ENCODE measurements at places on chromosomes 16 and 17. TPM values are rescaled to one million over a fixed set of nuclear protein-coding genes. Genes with fewer than 3 reads are reported as not detected.

GRCh38 chr17:53979991-53980390 lies 157.3 kb downstream of the KIF2B start:
- no peaks in the 10 kb centered on the region for H3K27me3 ChIP-seq
- H3K4me1 ChIP-seq: no peaks in the 10 kb centered on the region
- H3K36me3 ChIP-seq: no peaks in the 10 kb centered on the region
- H3K27ac ChIP-seq: no peak overlapping the region

GRCh38 chr17:56699186-56699894 lies 105.8 kb downstream of the NOG start:
- H3K36me3 ChIP-seq: no peaks in the 10 kb centered on the region
- H3K4me1 ChIP-seq: no peaks in the 10 kb centered on the region
- H3K4me3 ChIP-seq: no peak overlapping the region
- peaks cover 17% of the 10 kb centered on the region for H3K27me3 ChIP-seq
- DNase-seq: no peak

DNA sequence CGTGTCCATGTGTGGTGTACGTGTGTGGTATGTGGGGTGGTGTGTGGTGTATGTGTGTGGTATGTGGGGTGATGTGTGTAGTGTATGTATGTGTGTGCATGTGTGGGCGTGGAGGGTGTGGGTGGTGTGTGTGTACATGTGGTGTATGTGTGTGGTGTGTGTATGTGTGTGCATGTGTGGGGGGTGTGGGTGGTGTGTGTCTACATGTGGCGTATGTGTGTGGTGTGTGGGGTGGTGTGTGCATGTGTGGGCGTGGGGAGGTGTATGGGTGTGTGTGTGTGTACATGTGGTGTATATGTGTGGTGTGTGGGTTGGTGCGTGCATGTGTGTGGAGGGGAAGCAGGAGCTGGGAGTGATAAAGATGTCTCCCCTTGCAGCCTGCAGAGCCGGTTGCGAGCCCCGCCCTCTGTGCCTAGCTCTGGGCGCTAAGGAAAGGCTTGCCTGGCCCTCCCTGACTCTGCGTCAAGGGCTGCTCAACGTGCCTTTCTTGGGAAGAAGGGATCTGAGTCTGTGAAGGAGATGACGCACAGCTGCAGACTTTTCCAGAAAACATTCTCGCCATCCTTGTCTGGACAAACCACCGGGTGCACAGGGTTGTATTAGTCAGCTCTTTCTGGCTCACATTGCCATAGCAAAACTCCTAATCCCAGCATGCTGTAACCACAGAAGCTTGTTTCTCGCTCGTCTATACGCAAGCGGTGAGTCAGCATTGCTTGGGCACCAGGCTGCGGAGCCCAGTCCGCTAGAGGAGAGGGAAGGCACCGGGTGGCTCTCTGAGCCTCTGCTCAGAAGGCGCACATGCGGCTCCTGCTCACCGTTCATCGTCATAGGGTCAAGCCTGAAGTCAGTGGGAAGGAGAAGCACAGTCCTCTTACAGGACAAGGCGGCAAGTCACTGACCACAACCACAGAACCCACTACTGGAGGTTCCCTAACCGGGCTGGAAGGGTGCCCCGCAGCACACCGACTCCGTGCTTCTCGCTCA lies 2.0 kb upstream of the CD300H start:
- no peak for DNase-seq
- no peak overlapping the region for H3K27ac ChIP-seq
- no peaks in the 10 kb centered on the region for H3K4me1 ChIP-seq
- H3K4me3 ChIP-seq: no peak overlapping the region

DNA sequence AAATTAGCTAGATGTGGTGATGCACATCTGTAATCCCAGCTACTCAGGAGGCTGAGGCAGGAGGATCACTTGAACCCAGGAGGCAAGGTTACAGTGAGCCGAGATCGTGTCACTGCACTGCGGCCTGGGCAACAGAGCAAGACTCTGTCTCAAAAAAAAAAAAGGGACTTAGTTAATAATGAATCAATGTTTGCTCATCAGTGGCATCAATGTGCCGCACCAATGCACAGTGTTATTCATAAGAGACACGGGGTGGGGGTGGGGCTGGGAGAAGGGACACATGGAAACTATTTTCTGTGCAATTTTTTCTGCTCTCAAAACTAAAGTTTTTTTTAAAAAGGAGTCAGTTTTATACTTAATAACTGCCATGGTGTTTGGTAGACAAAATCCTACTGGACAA lies 6.8 kb upstream of the ATP2C2 start:
- no peaks in the 10 kb centered on the region for H3K27me3 ChIP-seq
- no peak for DNase-seq
- H3K4me3 ChIP-seq: no peak overlapping the region
- no peaks in the 10 kb centered on the region for H3K4me1 ChIP-seq
- no peak overlapping the region for H3K27ac ChIP-seq

DNA sequence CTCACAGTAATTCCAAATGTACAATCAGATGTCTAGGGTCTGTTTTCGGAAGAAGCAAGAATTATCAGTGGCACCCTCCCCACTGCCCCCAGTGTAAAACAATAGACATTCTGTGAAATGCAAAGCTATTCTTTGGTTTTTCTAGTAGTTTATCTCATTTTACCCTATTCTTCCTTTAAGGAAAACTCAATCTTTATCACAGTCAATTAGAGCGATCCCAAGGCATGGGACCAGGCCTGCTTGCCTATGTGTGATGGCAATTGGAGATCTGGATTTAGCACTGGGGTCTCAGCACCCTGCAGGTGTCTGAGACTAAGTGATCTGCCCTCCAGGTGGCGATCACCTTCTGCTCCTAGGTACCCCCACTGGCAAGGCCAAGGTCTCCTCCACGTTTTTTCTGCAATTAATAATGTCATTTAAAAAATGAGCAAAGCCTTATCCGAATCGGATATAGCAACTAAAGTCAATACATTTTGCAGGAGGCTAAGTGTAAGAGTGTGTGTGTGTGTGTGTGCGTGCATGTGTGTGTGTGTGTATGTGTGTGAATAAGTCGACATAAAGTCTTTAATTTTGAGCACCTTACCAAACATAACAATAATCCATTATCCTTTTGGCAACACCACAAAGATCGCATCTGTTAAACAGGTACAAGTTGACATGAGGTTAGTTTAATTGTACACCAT lies 59.7 kb downstream of the HLF start:
- H3K36me3 ChIP-seq: no peaks in the 10 kb centered on the region
- H3K4me3 ChIP-seq: no peak overlapping the region
- no peaks in the 10 kb centered on the region for H3K27me3 ChIP-seq
- no peak overlapping the region for H3K27ac ChIP-seq
- no peak for DNase-seq
- no peaks in the 10 kb centered on the region for H3K4me1 ChIP-seq

- no peak for DNase-seq
- no peaks in the 10 kb centered on the region for H3K27me3 ChIP-seq
- peaks cover 9% of the 10 kb centered on the region for H3K4me1 ChIP-seq
- no peaks in the 10 kb centered on the region for H3K36me3 ChIP-seq
- no peak overlapping the region for H3K4me3 ChIP-seq
These were observed 26.7 kb downstream of the WNT9B start for GRCh38 chr17:46878055-46878454.

DNA sequence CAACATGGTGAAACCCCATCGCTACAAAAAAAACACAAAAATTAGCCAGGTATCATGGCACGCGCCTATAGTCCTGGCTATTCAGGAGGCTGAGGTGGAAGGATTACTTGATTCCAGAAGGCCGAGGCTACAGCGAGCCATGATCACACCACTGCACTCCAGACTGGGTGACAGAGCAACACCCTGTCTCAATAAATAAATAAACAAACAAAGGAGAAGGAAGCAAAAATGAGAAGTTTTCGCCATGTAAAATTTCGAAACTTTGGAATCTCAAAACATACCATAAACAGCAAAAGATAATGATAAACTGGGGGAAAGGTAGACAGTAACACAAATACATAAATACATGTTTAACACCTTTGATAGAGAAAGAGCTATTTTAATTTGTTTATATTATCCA lies 130.9 kb downstream of the ZFHX3 start:
- H3K36me3 ChIP-seq: no peaks in the 10 kb centered on the region
- no peak overlapping the region for H3K4me3 ChIP-seq
- H3K4me1 ChIP-seq: peaks cover 2% of the 10 kb centered on the region
- no peak for DNase-seq

DNA sequence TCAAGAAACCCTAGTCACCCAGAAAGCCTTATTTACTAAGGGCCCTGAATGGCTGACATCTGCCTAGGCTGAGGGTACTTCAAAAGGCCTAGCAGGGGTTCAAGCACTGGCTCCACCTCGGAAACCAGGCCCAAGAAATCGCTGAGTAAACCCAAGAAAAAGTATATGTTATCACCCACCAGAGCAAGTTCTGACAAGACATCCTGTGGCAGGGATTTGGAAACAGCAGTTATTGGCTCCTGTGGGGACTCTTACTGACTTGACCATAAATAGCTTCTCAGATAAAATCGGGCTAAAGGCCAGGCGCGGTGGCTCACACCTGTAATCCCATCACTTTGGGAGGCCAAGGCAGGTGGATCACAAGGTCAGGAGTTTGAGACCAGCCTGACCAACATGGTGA lies 12.2 kb downstream of the ATP6V0D1 start:
- no peak overlapping the region for H3K27ac ChIP-seq
- H3K4me1 ChIP-seq: no peaks in the 10 kb centered on the region
- DNase-seq: no peak
- no peaks in the 10 kb centered on the region for H3K27me3 ChIP-seq

DNA sequence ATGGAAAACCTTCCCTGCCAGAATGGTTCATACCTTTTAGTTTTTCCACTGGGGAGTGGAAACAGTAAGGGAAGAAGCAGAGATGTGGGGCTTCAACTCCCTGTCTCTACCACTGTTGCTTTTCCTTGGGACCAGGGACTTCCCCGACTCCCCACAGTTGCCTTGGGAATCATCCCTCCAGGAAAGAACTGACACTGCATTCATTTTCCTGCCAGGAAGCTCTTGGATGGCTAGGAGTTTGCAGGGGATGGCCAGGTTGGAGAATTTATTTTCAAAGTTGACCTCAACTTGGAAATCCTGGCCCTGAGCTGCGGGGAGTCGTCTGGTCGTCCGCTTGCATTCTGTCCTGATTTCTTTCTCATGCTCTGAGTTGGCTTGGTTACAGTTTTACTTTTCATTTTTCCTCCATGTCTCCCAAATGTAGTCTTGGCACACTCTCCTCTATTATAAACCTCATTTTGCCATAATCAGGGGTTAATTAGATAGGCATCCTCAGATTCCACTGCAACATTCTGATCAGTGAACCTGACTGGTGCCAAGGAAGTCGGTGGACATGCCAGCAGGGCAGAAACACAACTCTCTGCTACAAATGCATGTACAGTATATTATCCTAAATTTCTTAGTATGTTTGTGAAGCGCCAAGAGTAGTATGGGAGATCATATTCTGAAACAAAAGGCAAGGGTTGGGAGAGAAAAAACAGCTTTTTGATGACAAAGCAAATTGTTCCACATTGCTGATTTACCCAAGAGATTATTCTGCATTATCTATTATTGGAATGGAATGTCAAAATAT lies 220.5 kb upstream of the XYLT1 start:
- peaks cover 4% of the 10 kb centered on the region for H3K27me3 ChIP-seq
- no peak overlapping the region for H3K4me3 ChIP-seq
- H3K4me1 ChIP-seq: no peaks in the 10 kb centered on the region
- H3K36me3 ChIP-seq: no peaks in the 10 kb centered on the region
- H3K27ac ChIP-seq: no peak overlapping the region

DNA sequence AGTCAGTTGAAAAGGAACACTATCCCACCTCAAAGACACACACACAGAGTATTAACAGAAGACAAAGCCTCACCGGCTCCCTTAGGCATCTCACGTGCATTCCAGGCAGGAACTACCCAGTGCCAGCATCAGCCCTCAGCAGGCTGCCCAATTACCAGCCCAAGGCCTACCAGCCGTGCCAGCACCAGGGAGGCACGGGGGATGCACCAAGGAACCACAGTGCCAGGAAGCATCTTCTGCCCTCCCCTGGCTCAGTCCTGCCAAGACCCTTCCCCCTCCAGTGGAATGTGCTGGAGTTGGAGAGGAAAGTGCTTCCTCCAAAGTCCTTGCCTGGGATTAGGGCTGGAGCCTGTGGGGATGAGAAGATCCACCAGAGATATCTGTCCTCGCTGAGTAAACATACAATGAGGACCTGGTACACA lies 11.0 kb upstream of the KRT19 start:
- H3K4me1 ChIP-seq: no peaks in the 10 kb centered on the region
- H3K36me3 ChIP-seq: no peaks in the 10 kb centered on the region
- H3K27ac ChIP-seq: no peak overlapping the region
- no peak overlapping the region for H3K4me3 ChIP-seq

DNA sequence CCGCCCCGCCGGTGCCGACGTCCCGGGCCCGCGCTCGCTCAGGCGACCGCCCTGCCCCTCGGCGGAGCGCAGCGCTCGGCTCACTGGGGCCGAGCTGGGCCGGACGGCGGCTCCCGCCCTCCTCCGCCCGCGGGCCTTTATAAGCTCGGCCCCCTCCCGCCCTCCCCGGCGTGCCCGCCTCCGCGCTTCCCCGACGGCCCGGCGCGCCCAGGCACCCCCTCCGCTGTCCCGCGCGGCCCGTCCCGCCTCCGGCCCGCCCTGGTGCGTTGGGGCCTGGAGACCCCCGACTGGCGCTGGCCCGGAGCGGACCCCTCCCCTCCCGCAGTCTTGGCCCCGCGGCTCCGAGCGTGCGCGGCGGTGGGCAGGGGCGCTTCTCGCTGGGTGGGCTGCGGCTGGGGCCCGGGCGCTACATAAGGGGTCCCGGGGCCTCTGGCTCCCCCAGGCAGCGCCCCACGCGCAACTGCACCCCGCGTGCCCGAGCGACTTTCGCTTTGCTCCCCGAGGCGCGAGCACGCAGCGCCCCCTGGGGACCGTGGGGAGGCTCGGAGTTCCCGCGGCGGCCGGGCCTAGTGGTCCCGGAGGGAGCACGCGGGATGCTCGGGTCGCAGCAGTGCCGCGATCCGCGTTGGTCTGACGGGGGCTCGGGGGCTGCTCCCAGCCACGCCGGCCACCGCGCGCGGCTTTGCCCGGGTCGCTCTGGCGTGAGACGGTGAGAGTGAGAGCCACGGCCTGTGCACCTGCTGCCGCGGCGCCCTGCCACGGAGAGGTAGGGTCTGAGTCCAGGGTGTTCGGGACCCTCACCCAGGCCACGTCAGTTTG lies at the start of gene PIEZO1:
Gene PIEZO1 (minus strand): TSS at position 115 of the 819 bp plus-strand sequence. CDS start 256 bp downstream, outside the sequence.
- H3K4me1 ChIP-seq: peaks cover 35% of the 10 kb centered on the region
- peak; percentile 72 for DNase-seq
- H3K4me3 ChIP-seq: peak within 1 kb of the TSS; percentile 47
- no peaks in the 10 kb centered on the region for H3K36me3 ChIP-seq
- H3K27ac ChIP-seq: peak within 1 kb of the TSS; percentile 79

Gene KRTAP2-2
- not detected for total RNA-seq

Gene SLFN14
- not detected for total RNA-seq

Gene ATP1B2
- not detected for total RNA-seq

Gene PRSS8
- total RNA-seq: not detected

Gene PMM2
- total RNA-seq: 43.7 TPM

Gene NOS2
- 0.09 TPM for total RNA-seq

All from T-cell (primary cell).